ENCODE measurements at places on chromosomes 4 and X. TPM values are rescaled to one million over a fixed set of nuclear protein-coding genes. Genes with fewer than 3 reads are reported as not detected.

DNA sequence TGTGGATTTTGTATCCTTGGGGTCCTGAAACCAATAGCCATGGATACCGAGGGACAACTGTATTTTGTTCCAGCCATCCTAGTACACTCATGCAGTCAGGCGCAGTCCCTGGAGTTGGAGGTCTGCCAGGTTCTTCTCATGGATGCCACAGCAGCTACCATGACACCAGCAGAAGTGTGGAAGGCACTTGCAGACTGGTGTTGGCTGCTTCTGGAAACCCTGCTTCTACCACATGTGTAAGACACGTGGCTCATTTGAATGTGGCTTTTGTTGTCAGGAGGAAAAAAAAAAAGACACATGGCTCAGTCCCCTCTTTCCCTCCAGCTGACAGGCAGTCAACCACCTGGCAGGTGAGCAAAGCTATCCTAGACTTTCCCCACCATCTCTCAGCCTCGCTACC lies 19.4 kb downstream of the DRD5 start:
- no peak for DNase-seq

The RTL5 gene
- 3.9 TPM for total RNA-seq

The PAPSS1 gene
- total RNA-seq = 54.4 TPM

DNA sequence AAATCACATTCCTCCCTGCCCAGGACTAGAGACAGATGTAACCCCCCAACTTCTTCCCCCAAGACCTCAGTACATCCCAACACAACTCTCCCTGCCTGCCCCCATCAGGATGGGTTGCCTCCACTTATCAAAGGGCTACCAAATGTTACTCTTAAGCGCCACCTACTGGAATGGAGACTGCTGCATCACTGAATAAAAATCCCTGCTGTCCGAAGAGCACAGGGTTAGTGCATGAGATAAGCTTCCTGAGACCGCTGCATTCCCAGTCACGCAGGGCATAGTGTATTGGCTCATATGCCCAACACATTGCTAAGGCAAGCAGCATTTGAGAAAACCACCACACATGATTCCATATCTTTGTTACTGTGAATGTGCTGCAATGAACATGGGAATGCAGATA lies 544.5 kb downstream of the PPP4R3C start:
- no peak for DNase-seq

DNA sequence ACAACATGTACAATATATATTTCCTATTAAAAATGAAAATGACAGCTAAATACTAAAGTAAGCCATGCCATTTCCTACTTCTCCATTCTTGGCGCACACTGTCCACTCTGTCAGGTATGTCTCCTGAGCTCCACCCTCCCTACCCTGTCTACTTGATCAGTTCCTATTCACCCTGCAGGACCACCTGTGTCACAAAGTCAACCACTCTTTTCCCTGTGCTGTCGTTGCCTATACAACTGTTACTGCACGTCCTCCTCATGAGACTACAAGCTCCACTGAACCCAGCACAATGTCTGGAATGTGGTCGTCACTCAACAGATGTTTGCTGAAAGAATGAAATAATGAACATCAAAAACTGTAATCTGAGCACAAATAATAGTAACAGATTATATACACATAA lies 54.9 kb downstream of the SLC9A7 start:
- no peak for DNase-seq

DNA sequence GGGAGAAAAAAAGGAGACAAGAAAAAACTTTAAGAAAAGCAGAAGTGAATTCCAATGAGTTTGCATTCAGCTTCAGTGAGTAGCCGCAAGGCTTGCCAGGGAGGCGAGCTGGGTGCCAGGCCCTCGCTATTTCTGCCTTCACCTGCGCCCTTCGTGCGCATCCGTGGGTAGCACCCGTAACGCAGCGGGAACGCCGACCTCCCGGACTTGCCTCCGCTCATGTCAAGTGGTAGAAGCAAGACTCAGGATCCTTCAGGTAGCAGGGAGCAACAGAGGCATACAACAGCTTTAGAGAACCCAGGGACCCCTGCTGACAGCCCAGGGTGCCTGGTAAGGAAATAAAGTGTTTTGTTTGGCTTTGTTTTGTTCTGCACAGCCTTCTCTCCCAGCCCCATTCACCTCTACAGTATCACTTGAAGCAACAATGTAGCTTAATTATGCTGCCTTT lies 140.0 kb upstream of the BCOR start:
- DNase-seq = no peak

GRCh38 chrX:42460706-42461105 lies 317.3 kb downstream of the PPP1R2C start:
- no peak for DNase-seq

The ZMAT1 gene
- total RNA-seq = 2.8 TPM

The GLOD5 gene
- not detected for total RNA-seq

GRCh38 chrX:41152221-41152620 lies 67.0 kb downstream of the USP9X start:
- no peak for DNase-seq

The EDA gene
- total RNA-seq = 7.6 TPM

The TRIM2 gene
- 67.3 TPM for total RNA-seq

DNA sequence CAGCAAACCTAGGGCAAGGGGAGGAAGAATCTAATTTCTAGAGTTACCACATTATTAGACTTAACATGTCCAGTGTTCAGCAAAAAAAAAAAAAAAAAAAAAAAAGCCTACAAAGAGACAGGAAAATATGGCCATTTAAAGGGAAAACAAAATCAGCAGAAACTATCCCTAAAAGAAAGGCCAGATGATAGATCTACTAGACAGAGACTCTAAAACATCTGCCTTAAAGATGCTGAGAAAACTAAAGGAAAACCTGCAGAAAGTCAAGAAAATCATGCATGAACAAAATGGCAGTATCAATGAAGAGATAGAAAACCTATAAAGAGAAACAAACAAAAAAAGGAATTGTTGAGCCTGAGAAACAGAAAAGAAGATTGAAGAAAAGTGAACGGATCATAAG lies 43.8 kb downstream of the NELFA start:
- DNase-seq = no peak

The DOK7 gene
- total RNA-seq = 0.99 TPM

Measured in skin of body (tissue), 3 donors.